ENCODE measurements at places on chromosomes 1 and 21.
A peak's percentile ranks its signal among the peaks of the same experiment; 100 is the strongest.

- DNase-seq: no peak
These were observed 11.9 kb upstream of the PKNOX1 start for GRCh38 chr21:42962380-42963007.

- DNase-seq: no peak
These were observed 106.0 kb downstream of the SLC45A1 start for GRCh38 chr1:8423692-8424538.

GRCh38 chr1:153934746-153935145, 11.8 kb downstream of the DENND4B start:
- DNase-seq: no peak

GRCh38 chr1:31633117-31633516, 11.6 kb downstream of the PEF1 start:
- DNase-seq: no peak

- DNase-seq: no peak
These were observed 141.4 kb upstream of the ZNHIT6 start for GRCh38 chr1:85849660-85850059.

GRCh38 chr1:226990133-226990716, 50.1 kb downstream of the COQ8A start:
- DNase-seq: no peak

DNA sequence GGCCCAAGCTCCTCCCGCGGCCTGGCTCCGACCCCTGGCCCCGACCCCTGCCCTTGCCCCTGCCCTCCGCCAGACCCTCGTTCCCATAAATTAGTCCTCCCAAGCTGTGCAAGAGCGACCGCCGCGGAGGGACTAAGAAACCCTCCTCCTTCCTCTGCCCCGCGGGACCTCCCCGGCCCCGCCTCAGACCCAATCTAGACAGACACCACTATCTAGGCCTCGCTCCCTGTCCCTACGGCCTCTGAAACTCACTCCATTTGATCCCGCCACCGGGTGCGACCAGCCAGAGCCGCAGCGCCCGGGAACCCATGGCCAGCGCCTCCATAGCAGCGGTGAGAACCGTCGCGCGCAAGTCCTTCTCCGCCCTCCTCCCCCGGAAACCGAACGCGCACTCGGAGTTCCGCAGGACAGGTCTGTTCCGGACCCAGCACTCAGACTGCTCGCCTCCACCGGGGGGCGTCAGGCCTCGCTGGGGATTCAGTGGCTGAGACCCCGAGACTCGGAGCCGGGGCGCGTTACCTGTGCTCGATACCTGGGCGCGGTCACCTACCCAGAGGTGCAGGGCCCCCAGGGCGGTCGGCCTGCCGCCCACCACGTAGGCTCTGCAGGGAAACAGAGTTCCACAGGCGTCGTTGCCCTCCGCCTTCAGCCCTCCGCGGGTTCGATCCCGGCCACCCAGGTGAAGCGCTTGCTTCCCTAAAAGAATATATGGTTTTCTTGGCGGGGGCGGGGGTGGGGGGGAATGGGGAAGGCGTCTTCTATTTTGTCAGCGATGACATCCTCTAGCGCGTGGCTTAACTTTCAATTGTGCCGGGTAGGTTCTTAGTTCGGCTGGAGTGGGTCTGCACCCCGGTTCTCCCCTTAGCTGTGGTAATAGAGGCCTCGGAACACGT, at the start of gene MRPL39:
TSS of gene MRPL39 (minus strand) at position 331 of the 893 bp plus-strand sequence. CDS start at position 325, 6 bp downstream.
- DNase-seq: peak; percentile 41

GRCh38 chr1:173429471-173430402, 47.4 kb upstream of the PRDX6 start:
- peak; percentile 86 for DNase-seq

DNA sequence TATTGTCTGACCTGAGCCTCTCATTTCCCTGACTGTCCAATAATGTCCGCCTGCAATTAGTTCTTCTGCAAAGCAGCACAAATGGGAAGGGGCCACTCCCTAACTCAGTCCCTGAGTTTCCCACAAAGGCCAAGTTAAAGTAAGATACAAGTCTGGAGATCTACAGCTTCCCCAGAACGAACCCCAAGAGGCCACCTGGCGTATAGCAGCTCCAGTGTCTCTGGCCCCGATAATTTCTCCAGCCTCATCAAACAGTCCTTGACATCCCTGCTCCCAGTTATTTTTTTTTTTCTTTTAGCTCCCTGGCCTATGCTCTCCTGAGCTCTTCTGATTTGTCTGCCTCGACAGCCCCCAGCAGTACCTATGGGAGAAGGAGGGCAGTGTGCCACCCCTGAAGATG, 8.1 kb upstream of the ACKR1 start:
- no peak for DNase-seq

- DNase-seq: no peak
These were observed 7.3 kb downstream of the RGS16 start for GRCh38 chr1:182596934-182597333.

DNA sequence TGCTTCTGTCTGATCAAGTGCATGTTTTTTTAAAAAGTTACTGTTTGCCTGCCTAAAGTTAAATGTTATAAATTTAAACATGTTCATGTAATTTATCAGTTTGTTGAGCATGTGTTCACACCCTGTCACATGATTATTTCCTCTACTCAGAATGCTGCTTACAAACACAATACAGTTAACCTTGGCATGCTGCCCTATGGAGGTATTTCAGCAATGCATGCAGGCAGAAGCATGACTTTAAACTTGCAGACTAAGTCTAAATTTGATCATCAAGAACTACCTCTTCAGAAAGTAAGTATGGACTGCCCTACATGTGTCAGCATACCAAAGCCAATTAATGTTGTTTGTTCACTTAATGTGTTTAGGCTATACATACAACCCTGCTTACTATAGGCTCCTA, 161.6 kb downstream of the LRRC40 start:
- no peak for DNase-seq

DNA sequence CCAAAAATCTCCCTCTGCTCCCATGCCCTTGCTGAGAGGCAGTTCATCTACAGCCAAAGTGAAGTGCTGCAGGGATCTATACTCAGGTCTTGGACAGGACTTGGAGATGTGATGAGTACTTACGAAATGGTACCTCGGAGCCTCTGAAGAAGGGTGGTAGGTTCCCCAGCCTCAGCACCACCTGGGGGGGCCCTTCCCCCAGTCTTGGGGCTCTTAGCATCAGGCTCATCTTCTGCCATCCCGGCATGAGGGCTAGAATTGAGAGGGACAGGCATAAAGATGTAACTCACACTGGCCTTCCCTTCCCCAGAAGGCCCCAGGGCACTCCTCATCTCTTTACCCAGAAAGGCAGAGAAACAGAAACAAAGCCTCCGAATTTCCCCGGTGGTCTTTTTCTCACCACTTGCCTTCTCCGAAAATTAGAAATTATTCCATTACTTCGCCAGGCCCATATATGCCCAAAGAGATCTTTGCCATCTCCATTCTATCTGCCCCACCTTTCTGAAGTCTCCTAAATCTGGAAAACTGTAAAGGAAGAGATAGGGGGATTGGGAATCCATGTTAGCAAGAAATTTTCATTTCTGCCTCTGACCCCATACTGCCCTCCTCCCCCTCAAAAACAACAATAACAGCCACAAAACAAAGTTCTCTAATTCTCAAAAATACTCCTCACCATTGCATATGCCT, 827 bp downstream of the RFX5 start:
- DNase-seq: no peak

- peak; percentile 43 for DNase-seq
These were observed 9.7 kb downstream of the OR2B11 start for GRCh38 chr1:247448107-247448791.

GRCh38 chr1:200139661-200140250, 112.2 kb downstream of the NR5A2 start:
- no peak for DNase-seq

DNA sequence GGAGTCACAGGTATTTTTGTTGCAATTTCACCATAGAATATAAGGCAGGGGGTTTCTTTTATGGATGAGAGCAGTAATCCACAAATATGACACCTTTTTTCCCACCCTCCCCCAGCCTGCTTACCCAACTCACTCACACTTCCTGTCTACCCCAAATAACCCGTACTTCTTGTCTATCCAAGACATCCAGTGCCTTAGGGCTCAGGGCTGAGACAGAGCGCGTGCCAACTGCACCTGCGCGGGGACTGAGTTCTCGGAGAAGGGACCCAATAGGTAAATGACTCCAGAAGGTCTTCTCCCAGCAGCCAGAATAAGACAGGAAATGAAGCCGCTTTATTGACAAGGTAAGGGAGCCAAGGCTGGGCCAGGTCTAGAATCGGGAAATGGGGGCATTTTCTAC, 369.1 kb downstream of the SIPA1L2 start:
- DNase-seq: no peak

DNA sequence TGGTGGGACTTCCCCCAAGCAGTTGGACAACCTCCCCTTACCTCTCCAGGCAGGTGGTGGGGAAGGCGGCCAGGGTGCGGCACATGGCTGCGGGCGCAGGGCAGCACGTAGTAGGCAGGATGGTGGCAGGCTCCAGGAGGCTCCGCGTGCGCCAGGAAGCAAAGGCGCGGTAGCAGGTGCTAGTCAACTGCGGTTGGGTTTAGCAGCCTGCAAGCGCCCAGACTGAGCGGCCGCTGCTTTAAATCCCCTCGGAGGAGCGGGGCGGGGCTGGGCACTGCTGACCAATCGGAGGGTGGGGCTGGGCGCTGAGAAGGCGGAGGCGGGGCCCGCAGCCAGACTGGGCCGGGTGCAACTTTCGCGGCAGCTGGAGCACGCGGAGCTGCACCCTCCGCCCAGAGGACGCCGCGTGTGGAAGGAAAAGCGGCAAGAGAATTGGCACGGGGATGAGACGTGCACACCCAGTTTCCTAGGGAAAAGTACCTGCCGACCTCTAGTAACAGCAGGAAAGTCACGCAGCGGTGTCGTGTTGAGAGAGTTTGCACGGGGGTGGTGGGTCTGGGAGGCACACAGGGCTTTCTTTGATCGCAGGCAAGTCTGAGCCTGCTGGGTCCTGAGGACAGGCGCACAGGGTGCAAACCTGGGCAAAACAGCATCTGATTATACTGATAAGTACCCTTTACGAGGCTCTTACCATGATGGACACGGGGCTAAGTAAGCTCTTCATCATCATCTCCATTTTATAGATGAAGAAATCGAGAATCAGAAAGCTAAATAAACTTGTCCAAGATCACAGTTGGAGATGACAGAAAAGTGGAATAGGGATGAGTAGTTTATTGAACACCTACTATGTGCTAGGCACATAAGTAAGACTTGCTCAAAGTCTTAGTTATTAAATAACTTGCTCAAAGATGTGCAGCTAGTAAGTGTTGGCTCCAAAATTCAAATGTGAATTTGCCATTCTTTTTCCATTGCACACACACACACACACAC, at the start of gene RGS16:
TSS of gene RGS16 (minus strand) at position 215 of the 990 bp plus-strand sequence. CDS start at position 85, 130 bp downstream.
- peak; percentile 65 for DNase-seq

GRCh38 chr1:105793536-105794146, 1262.8 kb upstream of the PRMT6 start:
- no peak for DNase-seq

DNA sequence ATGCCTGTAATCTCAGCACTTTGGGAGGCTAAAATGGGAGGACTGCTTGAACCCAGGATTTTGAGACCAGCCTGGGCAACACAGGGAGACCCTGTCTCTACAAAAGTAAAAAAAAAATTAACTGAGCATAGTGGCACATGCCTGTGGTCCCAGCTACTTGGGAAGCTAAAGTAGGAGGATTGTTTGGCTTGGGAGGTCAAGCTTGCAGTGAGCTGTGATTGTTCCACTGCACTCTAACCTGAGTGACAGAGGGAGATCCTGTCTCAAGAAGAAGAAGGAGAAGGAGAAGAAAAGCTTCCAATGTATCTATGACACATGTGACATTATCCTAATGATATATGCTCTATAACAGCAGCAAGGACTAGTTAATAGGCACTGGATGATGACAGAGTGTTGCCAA, 20.1 kb upstream of the ARHGAP29 start:
- no peak for DNase-seq

DNA sequence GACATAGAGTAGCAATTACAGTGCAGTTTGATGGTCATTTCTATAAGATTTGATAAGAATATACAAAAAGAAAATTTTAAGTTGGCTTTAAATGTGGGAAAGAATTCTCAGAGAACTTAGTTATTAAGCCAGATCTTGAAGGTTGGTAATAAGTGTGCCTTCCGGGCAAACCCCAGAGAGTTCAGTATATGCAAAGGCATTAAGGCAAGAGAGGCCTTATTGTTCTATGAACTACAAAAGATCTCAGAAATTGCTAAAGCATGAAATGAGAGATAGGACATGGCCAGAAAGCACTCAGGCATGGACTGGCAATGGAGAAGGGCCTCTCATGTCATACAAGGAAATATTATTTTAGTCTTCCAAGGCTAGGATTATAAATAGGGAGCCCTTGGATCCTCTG, 390.2 kb upstream of the C1orf87 start:
- DNase-seq: no peak

GRCh38 chr1:161033751-161034150, 5.0 kb downstream of the TSTD1 start:
- no peak for DNase-seq

DNA sequence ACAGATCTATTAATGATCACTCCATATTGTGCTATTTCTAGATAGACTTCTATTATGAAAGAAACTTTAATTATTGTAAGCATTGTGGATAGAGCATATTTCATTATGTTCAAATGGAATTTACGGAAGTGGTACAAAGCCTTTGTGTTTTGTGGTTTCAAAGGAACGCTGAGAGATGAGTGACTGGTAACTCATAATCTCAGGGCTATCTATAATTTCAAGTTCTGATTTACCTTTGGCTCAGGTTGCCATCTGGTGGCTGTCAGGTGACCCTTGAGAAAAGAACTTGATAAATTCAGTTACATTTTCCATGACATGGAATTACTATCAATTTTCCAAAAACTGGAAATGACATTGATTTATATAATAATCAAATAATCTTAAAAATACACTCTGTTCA, 12.2 kb downstream of the NTNG1 start:
- DNase-seq: no peak

DNA sequence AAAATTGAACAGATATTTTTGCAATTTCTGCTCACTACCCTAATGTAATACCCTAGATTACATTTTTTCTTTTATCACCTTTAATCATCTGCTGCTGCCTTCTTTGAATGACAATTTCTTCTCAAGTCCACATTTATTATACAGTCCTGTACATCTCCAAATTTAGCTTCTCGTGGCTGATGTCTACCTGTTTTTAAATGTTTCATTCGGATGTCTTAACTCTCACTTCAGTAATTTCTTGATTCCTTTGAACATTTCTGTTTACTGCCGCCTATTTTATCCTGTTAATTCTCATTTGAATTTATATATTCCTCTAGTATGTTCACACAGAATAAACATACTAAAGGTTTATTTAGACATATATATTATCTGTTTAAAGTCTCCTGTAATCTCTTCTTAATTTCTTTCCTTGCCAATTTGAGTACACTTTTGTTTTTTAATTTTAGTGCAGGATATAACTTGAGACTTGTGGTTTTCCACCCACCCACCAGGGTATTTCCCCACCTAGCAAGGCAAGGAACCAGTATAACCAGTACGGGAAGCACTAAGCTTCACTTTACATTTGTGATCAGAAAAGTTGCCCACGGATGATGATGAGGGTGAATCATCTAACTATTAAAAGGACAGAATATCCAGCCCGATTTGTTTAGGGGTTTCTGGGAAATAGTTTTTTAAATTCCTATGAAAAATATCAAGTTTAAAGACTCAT, 12.7 kb downstream of the INSL5 start:
- DNase-seq: no peak

GRCh38 chr1:242886137-242886536, 361.6 kb upstream of the PLD5 start:
- DNase-seq: no peak
